Fibroblast of upper back skin (primary cell): ENCODE measurements at places on chromosomes 12 and 14.
A peak's percentile ranks its signal among the peaks of the same experiment; 100 is the strongest.

- no peak for DNase-seq
Observed at GRCh38 chr14:103384450-103385151, 614 bp upstream of the MARK3 start.

- no peak for DNase-seq
Observed at GRCh38 chr12:124650912-124651311, 83.5 kb upstream of the NCOR2 start.

DNA sequence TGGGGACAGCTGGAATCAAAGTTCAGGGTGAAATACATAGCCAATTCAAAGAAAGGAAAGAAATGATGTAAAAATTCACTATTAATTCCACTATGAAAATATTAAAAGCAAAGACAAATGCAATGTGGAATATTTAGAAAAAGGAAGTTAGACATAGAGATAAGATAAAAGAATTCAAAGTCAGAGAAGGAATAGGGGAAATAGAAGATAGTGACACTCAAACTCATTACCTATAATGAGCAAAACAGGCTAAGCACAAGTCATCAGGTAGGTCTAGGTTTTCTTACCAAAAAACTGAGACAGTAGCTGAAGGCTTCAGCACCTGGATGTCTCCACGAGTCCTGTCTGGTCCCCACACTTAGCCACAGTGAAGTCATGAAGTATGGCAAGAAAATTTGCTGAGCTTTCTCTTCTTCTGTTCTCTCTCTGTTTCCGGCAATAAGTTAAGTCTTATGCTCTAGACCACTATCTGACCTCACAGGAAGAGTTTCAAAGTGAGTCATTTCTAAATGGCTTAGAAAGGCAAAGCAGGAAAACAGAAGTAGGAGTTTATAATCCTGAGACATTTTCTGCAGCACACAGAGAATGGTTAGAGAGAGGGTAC, at the start of gene C3AR1:
Gene C3AR1, minus strand, starts transcription at position 369 of the 604 bp plus-strand sequence. CDS start 6,174 bp downstream, outside the sequence.
- peak; percentile 64 for DNase-seq

DNA sequence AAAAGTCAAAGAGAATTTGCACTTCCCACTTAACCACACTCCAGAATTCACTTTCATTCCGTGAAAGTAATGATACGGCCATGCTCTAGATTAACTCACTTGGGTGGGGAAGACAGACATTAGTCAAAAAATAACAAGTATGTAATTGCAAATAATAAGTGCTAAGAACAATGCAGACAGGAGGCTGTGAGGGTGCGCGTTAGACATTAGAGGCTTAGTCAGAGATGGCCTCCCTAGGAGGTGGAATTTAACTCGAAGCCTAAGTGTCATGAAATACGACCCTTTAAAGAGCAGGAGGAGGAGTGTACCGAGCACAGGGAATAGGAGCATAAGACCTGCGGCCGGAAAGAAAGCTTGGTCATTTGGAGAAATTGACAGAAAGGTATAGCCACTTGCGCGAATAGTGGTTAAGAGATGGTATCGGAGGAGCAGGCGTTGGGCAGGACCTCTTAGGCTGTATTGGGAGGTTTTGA, 628 bp downstream of the SNRPF start:
- DNase-seq, result peak; percentile 20

GRCh38 chr12:95262808-95263207, 45.2 kb downstream of the VEZT start:
- DNase-seq, result peak; percentile 40

DNA sequence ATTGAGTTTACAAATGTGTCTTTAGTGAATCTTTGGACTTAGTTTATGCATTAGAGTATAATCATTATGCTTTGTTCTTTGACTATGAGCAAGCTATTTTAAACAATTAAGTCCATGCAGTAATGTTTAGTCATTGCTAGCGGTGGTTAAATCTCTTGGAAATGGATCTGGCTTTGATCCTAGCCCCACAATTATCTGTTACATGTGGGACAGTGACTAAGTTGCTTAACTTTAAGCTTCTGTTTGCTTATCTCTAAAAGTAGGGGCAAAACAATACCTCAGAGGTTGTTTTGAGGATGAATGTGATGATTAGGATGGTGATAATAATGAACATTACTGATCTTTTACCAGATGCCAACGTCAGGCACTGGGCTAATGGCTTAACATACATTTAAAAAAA, 124.2 kb downstream of the NPAS3 start:
- DNase-seq, result peak; percentile 19

GRCh38 chr12:24947541-24948419, 1.1 kb downstream of the BCAT1 start:
- DNase-seq, result no peak

DNA sequence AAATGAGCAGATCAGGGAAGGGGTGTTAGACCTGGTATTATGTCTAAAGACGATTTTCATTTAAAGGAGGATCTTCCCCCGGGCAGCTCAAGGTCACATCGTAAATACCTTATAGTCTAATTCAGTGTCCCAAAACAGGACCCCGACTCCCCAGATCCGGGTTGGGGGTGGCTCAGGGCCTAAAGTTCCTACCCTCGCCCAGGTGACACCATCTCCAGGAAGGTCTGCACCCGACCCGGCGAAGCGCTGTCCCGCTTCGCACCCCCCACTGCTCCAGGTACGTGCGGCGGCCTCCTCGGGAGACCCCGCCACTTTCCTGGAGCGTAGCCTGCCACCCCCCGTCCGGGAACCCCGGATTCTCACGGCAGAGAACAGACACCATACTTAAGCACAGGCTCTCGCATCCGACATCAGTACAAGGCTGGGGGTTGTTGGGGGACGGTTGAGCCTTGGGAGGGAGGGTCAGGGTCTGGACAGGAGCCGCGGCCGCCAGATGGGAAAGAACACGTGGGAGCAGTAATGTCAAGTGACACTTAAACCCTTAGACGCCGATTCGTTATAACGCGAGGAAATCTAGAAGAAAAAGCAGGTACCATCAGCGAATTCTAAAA, 556 bp downstream of the TIMM9 start:
- DNase-seq, result peak; percentile 70

- no peak for DNase-seq
Observed at GRCh38 chr14:91931478-91932088, 15.9 kb downstream of the FBLN5 start.

DNA sequence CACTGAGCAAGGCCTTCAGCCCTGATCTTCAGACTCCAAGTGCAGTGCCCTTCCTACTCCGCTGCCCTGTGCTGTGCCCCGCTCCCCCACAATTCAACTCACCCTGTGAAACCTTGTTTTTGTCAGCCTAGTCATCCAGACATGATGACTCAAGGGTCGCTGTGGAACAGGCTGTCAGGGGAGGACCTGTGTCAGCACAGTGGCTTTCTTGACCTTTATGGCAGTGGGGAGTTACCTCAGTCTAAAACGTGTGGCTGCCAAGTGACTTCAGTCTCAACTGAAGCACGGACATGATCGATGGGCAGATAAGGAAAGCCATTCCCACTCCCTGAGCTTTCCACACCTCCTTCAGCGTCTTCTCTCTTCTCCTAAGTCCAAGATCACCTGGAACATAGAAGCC, 16.3 kb upstream of the FLVCR2 start:
- DNase-seq, result no peak

GRCh38 chr12:11863988-11864387, 206.8 kb upstream of the BCL2L14 start:
- peak; percentile 20 for DNase-seq

DNA sequence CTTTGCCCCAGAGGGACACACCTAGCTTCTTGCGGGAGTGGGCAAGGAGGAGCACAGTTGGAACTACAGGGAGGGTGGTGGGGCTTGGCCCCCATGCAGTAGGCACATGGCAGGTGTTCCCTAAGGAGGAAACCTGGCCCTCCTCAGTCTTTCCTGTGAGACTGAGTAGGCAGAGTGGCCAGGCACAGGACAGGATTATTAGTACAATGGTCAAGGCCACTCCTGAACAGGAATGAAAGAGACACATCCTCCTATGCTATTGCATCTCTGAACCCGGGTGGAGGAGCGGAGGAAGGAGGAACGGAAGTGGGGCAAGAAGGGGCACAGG, 846 bp downstream of the MYO1A start:
- DNase-seq, result no peak

- DNase-seq, result peak; percentile 92
Observed at GRCh38 chr14:58865514-58866281, 227.9 kb downstream of the DACT1 start.

GRCh38 chr14:85187521-85187920, 342.4 kb upstream of the FLRT2 start:
- DNase-seq, result no peak

GRCh38 chr14:58805605-58806409, 168.0 kb downstream of the DACT1 start:
- peak; percentile 91 for DNase-seq

DNA sequence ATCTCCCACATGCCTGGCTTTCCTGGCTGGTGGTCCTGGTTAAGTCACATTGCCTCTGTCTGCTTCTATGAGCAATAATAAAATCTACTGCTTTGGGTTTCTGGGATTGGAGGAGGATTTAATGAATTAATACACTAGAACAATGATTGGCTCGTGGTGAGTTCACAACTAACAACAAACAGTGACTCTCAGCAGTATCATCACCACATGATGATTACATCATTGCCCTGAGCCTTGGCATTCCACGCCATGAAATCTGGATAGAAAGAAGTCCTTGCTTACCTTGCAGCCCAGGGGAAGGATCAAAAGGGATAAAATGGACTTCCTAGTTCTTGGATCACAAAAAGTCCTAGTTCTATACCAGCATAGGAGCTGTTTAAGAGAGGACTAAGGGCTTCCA, 1069.0 kb downstream of the VRK1 start:
- DNase-seq, result no peak

DNA sequence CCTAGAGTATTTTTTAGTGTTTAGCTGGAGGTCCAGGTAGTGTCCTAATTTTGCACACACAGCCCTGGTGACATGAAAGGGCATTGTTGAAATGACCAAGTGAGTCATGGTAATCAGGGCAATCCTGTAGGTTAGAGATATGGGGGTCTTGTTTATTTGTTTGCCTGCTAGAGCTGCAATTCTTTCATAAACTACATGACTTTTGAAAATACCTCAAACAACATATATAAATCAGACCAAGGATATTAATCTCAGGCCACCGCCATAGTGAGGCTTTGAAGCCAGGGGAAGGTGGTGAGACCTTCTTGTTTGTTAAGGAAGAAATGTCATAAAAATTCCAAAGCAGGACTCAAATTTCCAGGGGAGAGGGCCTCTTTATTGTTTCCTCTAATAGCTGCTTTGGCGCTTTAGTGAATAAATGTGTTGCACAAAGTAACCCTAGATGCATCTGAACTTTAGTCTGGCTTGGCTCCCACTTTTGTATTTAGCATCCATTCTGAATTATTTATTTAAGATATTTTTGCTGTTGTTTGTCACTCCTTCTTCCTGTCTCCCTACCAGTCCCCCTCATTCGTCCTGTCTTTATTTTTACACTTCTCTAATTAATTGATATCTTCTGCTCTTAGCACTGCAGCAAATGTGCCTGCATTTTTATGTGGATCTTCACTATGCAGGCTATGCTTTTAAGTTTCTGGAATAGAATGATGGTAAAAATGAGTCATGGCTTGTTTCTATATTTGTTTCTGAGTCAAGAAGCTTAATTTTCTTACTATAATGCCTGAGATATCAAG, 430.3 kb downstream of the RAD51B start:
- DNase-seq, result peak; percentile 73

- DNase-seq, result no peak
Observed at GRCh38 chr14:90599748-90600507, 203.1 kb downstream of the CALM1 start.

DNA sequence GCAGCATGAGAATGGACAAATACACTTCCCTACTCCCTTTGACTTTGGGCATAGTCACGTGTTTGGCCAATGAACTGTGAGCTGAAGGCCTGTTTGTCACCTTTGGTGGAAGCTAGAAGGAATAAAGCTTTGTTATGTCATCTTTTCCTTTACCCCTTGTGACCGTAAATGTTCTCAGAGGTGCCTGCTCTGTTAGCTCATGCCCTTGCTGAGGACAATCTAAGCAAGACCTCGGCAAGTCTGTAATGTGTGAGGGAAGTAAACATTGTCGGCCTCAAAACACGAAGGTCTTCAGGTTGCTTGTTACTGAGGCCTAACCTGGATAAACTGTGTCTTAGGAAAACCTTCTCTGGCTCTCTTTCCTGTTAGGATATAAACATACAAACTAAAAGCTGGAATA, 354.2 kb downstream of the TMEM132D start:
- no peak for DNase-seq

GRCh38 chr14:53278602-53279506, 125.7 kb upstream of the DDHD1 start:
- peak; percentile 53 for DNase-seq

DNA sequence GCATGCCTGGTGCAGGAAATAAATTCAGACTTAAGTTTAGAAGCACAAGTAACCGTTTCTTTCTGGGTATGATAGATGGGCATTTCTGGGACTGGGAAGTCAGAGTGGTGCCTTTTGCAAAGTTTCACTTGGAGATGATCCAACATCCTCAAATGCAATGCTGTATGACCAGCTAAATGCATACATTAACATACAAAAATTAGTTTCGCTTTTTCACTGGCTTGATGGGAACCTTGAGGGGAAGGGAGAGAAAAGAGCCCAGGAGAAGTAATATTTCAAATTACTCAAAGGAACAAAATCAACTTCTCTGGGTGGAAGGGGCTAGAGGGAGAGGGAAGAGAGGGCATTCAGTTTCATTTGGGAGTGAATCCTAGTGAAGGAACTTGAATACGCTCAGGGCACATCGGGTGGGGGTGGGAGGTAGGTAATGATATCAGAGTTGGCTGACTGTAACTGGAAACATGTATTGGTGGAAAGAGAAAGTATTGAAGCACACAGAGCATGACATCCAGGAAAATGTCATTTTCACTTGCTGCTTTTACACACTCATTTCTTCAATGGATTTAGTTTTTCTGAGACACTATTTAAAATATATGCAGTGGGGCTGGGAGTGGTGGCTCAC, 175.5 kb downstream of the PTPRO start:
- DNase-seq, result peak; percentile 1
